ENCODE measurements at places on chromosomes 6 and 20.

DNA sequence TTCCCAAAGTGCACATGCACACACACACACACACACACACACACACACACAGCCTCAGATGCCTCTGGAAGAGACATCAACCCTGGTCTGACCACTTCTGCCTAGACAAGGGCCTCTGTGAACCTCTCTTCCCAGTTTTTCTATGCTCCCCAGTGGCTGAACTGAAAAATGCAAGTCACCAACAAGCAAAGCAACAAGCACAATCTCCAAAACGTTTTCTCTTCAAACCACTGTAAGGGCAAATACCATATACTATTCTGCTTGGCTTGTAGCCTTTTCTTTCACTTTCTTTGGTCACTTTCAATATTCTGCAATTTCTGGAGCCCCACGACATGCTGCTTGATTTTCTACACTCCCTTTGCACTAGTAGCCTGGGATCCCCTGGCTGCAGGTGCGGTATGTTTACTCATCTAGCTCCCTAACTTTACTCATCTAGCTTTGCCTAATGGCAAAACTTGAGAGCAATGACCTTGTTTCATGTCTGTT lies 121.4 kb upstream of the DST start:
- DNase-seq = peak; percentile 60

DNA sequence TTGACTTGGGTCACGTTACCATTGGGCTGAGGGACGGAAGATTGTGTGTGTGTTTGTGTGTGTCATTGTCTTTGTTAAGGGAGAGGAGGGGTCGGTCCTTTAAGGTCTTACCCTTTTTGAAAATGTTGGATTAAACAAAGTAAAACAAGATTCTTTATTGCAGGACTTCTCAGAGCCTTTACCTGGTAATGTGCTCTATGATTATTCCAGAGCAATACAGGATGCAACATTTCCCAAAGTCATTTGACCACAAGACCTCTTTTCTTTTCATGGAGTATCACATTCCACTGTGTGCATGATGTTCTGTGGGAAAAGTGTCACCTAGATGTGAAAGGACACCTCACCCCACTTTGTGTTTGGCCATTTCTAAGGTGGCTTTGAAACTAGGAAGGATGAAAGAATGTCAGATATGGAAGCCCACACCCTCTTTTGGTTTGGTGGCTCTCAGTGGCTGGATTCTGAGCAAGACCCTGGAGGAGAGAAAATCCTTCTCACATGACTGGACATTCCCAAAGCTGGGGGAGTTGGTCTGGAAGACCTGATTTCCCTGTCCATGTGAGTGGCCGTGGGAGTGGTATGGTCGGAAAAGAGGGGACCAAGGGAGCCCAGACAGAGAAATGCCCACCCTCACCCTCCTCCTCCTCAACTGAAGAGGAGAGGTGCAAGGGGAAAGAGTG lies 18.2 kb upstream of the ZNF831 start:
- no peak for DNase-seq

DNA sequence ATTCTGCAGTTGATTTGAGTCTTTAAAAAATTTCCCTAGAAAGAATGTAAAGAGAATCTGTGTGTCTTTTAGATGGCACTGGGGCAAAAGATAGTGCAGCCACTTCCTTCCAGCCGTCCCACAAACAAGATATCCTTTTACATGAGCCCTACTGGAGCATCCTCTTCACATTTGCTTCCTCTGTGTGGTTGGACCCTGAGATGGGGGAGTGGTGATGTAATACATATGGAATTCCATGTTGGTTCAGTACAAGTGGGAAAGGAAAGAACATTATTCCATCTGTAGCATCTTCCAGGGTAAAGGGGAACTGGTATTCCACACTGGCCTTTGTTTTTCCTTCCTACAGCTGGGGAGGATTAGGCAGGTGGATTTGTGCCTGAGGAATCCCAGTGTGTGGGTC lies 78.9 kb upstream of the ISM1 start:
- DNase-seq = peak; percentile 75

DNA sequence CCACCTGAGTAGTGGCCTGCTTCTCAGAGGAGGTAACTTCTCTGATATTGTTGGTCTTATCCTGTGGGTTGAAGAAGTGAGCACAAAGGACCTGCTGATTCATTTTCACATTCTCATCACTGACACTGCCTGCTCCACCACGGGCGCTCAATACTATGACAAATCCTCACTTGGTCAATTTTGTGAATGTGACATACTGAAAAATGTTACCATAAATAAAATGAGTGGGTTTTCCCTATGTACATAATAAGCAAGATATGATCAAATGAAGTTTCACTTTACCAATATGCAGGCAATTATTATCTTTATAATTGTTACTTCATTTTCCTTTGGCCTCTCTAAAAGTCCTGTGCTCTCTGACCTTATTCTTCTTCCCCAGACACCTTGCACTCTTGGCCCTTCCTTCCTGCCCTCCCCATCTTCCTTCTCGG lies 71.5 kb upstream of the RIPOR2 start:
- DNase-seq = no peak

- DNase-seq = no peak
These were observed 22.5 kb upstream of the NHSL1 start for GRCh38 chr6:138521790-138522189.

- DNase-seq = no peak
These were observed 5.9 kb upstream of the ASXL1 start for GRCh38 chr20:32352121-32352720.

- no peak for DNase-seq
These were observed 266.0 kb downstream of the CD83 start for GRCh38 chr6:14383393-14384174.

DNA sequence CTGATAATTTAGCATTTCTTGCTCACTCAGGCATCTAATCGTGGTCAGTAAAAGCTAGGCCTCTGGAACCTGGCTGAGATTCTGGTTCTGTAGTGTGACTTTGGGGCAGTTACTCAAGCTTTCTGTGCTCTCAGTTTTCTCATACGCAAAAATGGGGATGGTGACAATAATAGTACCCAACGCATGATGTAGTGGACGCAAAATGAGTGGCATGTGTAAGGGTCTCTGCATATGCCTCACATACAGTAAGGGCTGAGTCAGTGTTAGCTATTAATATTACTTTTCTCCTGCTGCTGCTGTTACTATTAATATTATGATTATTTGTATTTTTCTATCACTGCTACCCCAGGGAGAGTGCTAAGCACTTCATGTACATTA lies 686 bp downstream of the GINS1 start:
- DNase-seq = peak; percentile 16
